ENCODE measurements at places on chromosomes 3 and 15.
A peak's percentile ranks its signal among the peaks of the same experiment; 100 is the strongest.

- no peak for DNase-seq
These were observed 41.1 kb upstream of the AP3B2 start for GRCh38 chr15:82750831-82751180.

- no peak for DNase-seq
These were observed 11.0 kb downstream of the KCTD6 start for GRCh38 chr3:58502872-58503271.

DNA sequence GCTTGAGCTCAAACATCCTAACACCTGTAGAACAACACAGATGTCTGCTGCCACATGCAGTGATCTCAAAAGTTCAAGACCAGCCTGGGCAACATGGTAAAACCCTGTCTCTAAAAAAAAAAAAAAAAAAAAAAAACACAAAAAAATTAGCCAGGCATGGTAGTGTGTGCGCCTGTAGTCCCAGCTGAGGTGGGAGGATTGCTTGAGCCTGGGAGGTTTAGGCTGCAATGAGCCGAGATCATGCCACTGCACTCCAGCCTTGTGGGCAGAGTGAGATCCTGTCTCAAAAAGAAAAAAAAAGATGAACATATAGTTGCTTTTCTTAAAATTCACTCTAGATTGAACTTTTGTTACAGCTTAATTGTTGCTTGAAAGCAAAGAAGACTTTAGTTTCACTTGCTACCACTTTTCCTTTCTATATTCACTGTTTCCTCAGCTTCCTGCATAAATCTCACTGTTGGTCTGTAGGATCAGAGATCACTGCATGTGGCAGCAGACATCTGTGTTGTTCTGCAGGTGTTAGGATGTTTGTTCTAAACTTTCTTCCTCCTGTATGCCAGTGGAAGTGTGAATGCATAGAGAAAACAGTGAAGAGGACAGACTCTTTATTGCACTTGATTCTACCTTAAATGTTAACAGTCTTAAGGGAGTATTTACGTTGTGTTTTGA, 12.6 kb downstream of the RAB11A start:
- no peak for DNase-seq

GRCh38 chr3:52162250-52162872, 8.1 kb upstream of the POC1A start:
- no peak for DNase-seq

GRCh38 chr3:114558271-114558670, 264.4 kb downstream of the TIGIT start:
- no peak for DNase-seq

- DNase-seq: peak; percentile 4
These were observed 1.3 kb downstream of the FEM1B start for GRCh38 chr15:68278595-68279405.

- DNase-seq: no peak
These were observed 26.5 kb upstream of the CD47 start for GRCh38 chr3:108117241-108117775.

GRCh38 chr3:11602886-11603527, 40.7 kb downstream of the VGLL4 start:
- DNase-seq: no peak

DNA sequence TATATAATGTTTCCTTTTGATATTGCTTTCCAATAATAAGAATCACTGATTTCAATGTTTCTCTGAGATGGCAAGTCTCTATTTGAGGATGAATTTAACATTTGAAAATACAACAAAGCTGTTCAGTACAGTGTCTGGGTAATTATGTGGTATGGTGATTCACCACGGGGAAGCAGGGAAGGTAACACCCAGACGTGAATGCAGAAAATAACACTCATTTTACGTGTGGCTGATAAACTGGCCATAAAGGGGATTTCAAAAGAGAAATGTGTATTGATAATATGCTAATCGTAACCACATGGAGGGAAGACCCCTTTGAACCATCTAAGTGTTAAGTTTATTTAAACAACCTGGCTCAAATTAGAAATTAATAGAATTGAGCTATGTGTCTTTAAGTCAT, 344.6 kb downstream of the GRM7 start:
- DNase-seq: no peak

DNA sequence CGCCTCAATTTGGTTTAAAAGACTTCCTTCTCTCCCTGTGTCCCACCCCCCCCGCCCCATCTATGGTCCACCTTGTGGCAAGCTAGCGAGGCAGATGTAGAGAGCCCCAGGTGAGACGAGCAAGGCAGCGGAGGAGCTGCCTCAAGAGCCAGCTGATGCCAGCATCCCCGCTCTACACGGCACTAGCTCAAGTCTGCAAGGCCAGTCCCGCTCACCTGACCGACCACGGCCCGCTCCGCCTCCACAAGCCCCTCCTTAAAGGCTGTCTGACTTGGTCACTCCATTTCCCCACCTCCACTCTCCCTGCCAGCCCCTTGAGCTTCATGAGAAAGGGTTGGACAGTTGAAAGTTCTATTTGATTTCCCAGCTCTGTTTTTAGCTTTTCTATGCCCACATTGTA, 56.2 kb upstream of the IGF1R start:
- no peak for DNase-seq

DNA sequence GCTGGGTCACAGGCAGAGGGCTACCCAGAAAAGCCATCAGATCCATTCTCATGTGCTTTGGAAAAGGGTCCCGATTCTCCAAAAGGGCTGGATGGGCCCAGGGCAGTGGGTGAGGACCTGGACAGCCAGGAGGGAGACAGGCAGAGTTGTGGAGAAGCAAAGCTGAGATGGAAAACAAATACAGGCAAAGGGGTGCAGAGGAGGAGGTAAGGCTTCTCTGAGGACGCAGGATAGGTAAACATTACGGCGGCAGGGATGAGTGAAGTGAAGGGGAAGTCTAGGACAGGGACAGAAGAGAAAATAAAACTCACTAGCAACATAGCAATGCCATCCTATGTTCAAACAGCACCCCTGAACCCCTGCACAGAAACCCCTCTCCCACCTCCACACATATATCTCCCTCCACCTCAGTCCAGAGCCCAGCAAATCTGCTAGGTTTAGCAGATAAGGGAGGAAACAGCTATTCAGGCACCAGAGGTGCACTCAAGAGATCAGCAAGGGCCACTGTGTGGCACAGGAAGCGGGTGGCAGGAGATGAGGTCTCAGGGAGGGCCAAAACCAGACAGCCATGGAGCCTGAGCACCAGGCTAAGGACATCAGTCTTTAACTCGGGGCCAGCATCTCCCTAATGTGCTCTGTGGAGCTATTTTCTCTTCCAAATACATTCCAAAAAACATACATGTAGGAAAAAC, 51.3 kb downstream of the HOMER2 start:
- DNase-seq: no peak

- DNase-seq: no peak
These were observed 1.3 kb downstream of the ATP13A3 start for GRCh38 chr3:194485468-194485880.

GRCh38 chr3:144364737-144365136, 393.1 kb downstream of the DIPK2A start:
- DNase-seq: no peak

GRCh38 chr3:43539321-43539720, 82.5 kb downstream of the ANO10 start:
- no peak for DNase-seq

- no peak for DNase-seq
These were observed 225.0 kb upstream of the PROK2 start for GRCh38 chr3:72009851-72010443.

DNA sequence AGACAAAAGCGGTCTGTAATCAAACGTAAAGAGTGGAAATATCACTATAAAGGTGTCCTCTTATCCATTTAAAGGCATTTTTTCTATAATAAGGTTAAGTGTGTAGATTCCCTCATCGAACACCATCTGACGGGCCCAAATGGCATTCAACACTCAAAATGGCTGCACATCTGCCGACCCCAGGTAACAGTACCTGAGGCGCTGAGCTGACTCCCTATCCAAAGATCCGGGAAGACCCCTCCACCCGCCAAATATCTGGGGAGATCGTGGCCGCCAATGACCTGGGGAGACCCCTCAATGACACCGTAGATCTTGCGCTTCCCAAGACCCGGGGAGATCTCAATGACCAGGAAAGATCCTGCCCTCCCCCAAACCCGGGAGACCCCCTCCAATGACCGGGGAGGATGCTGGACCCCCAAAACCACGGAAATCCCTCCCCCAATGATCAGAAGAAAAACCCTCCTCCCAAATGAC, 476 bp downstream of the IP6K2 start:
- no peak for DNase-seq

GRCh38 chr15:85557385-85557784, 177.0 kb downstream of the AKAP13 start:
- no peak for DNase-seq

DNA sequence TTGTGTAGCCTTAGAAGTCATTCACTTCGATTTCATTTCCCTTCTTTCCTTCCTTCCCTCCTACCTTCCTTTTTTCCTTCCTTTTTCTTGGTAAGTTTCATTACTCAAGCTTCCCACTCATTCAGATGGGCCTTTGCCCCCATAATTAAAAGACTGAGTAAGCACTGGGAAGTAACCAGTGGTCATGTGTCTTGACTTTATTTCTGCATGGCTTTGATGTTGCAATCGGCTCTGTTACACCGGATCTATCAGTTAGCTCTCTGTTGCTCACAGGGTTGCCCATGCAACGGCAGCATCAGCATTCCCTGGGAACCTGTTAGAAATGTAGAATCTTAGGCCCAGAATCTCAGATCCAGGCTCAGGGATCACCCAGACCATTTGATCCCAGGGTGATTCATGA, 25.6 kb upstream of the LARS2 start:
- DNase-seq: no peak

GRCh38 chr15:72198356-72199204, 993 bp upstream of the GRAMD2A start:
- peak; percentile 49 for DNase-seq

- DNase-seq: no peak
These were observed 643 bp downstream of the CDAN1 start for GRCh38 chr15:42736178-42736792.

- DNase-seq: no peak
These were observed 122.2 kb downstream of the EEFSEC start for GRCh38 chr3:128275316-128276145.

DNA sequence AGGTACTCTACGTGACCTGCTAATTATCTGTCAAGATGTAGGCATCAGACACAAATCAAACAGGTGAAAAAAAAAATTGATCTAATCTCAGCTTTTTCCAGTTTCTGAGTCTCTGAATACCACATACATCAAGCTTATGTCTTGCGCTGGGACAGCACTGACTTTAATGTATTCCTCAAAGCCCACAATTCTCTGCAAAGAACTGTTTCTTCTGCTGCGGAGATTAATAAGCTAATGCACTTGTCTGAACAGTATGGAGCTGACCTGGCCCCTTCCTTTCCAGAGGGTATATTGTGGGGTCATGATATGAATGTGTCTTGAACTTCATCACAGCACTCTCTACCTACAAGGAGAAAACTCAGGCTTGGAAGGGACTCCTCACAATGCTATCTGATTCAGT, 87.8 kb downstream of the FOXB1 start:
- DNase-seq: no peak

DNA sequence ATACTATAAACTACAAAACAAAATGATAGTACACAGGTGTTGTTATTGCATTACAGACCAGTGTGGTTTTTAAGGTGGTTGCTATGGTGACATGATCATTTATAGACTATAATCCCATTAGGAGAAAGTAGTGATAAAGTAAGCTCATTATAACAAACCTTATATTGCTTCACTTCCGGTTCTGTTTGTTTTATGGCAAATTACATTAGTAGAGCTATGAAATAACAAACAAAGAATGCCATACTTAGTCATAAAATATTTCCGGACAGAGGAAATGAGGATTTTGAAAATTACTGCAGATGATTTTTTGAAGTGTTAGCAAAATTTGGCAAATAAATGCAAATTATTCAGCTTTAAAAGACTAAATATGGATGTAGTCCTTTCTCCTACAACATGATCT, 640.4 kb upstream of the ARPP21 start:
- no peak for DNase-seq

DNA sequence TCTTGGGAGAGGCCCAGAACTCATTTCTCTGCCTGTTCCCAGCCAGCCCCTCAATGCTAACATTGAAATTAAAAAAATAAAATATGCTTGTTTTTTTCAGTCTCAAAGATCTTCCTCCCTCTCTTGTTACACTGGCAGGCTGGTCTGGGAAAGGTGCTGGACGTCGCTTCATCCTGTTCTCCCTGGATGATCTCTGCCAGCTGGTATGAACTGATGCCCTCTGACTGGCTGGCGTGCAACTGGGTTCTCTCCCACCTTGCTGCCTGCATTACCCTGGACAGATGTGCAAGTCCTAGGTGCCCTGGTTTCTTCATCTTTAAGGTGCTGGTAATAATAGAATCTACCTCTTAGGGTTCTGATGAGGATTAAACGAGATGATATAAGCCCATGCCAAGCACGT, 263.9 kb upstream of the PROK2 start:
- no peak for DNase-seq

GRCh38 chr3:133295944-133296917, 103.6 kb upstream of the BFSP2 start:
- no peak for DNase-seq

GRCh38 chr3:13932578-13933295, 52.9 kb upstream of the WNT7A start:
- DNase-seq: no peak

DNA sequence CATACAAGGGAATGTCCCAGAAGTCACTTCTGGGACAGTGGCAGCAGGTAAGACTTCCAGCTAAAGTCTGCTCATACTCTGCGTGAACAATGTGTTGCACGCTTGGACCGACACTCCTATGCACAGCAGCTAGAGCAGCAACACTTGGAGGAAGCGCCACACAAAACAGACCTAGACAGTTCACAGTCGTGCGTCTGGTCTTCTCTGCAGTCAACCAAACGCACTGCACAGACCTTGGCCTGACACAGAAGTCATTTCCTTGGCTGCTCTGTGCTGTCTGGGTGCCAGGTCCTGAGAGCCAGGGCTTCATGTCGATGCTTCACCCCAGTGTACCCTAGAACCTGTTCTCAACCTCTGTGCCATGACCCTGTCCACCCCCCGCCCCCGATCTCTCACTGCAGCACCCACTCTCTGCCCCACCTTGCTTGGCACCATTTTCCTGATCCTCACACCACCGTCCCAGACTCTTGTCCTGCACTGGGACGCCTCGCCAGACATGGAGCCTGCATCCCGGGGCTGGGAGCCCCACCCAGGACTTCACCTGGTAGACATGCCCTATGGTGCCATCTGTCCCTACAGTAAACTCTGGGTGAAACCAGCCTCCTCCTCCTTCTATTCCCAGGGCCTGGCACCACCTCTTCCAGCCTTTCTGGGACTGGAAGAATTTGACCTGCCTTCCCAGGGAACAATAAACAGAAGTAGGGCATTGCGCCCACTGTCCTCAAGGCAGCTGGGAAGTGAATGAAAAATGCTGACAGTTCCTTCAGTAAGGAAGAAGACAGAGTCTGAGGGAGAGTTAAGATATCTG, 3.1 kb downstream of the ATP10A start:
- no peak for DNase-seq

GRCh38 chr3:142651711-142652110, 55.5 kb downstream of the PLS1 start:
- no peak for DNase-seq

All from NCI-H1436 (cell line).